Sigmoid colon (tissue), 7 donors: ENCODE measurements at places on chromosomes 2 and 18. TPM values are rescaled to one million over a fixed set of nuclear protein-coding genes. Genes with fewer than 3 reads are reported as not detected.

KCNF1 gene
- 1.4 TPM for total RNA-seq

ZSWIM2 gene
- not detected for total RNA-seq

TBR1 gene
- not detected for total RNA-seq

STAT4 gene
- total RNA-seq, result not detected

RBM44 gene
- total RNA-seq, result 0.68 TPM

SSB gene
- 126 TPM for total RNA-seq

MAP2 gene
- 21.8 TPM for total RNA-seq

GRCh38 chr2:44945676-44946371 lies 4.3 kb downstream of the SIX3 start:
- DNase-seq, result no peak

DNA sequence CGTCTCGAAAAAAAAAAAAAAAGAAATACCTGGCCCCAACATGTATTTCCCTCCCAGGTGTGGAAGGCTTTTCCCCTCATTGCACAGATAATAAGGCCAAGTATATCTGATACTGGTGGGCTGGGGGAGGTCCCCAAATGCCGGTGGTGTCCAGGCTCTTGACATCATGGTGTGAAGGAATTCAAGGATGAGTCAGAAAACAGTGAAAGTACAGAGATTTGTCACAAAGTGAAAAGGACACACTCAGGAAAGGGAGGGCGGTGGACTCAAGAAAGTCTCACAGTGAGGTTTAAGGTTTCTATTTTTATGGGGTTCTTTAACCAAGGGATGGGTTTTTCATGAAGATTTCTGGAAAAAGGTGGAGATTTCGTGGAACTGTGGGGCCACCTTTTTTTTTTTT lies 37.8 kb upstream of the FZD5 start:
- DNase-seq, result no peak

GRCh38 chr18:11124054-11124453 lies 25.3 kb downstream of the PIEZO2 start:
- no peak for DNase-seq

GRCh38 chr2:33215983-33216382 lies 260.5 kb upstream of the RASGRP3 start:
- DNase-seq, result no peak

GRCh38 chr2:179441551-179441950 lies 176.9 kb upstream of the SESTD1 start:
- DNase-seq, result no peak

DNA sequence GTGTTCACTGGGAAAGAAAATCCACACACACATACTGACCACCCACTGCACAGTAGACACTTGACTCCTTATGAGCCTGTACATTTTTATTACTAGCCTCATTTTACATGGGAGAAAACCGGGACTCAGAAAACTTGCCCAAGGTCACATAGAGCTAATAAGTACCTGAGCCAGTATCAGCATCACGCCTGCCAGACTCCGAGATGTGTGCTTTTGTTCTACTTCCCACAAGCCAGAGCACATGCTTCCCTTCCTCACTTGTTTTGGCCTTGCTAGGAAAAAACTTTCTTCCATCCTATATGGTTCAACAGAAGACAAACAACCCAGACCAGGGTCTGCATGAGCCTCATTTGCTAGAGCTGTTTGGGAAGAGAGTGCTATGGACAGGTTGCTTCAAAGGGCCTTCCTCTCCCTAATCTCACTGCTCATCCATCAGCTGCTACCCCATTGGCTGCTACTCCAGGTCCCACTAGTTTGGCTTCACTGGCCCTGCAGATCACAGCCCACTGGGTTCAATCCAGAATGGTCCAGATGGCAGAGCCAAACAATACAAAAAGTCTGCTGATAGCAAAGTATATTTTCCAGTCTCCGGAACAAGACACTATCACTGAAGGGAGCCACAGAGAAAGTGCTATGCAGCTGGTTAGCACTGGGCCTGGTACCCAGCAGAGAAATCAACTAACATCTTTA lies 63.9 kb downstream of the STK39 start:
- DNase-seq, result no peak

GRCh38 chr2:227450926-227451654 lies 20.9 kb upstream of the AGFG1 start:
- no peak for DNase-seq
